ENCODE measurements at places on chromosomes 2 and 18. TPM values are rescaled to one million over a fixed set of nuclear protein-coding genes. Genes with fewer than 3 reads are reported as not detected.

DNA sequence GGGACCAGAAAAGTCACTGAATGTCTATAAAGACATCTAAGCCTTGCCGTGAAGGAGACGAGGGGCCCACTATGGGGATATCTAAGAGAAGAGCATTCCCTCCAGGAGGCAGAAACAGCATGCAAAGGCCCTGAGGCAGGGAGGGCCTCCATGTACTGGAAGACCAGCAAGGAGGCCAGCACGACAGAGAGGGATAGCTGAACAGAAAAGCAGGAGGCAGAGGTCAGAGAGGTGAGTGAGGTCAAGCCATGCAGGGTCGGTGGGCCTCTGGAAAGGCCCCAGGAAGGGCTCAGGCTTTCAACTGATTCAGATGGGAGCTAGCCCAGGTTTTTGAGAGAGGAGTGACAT, 5.7 kb downstream of the TRABD2A start:
- DNase-seq, result no peak

- DNase-seq, result no peak
Measured at GRCh38 chr18:62418258-62418657, 93.1 kb downstream of the TNFRSF11A start.

DNA sequence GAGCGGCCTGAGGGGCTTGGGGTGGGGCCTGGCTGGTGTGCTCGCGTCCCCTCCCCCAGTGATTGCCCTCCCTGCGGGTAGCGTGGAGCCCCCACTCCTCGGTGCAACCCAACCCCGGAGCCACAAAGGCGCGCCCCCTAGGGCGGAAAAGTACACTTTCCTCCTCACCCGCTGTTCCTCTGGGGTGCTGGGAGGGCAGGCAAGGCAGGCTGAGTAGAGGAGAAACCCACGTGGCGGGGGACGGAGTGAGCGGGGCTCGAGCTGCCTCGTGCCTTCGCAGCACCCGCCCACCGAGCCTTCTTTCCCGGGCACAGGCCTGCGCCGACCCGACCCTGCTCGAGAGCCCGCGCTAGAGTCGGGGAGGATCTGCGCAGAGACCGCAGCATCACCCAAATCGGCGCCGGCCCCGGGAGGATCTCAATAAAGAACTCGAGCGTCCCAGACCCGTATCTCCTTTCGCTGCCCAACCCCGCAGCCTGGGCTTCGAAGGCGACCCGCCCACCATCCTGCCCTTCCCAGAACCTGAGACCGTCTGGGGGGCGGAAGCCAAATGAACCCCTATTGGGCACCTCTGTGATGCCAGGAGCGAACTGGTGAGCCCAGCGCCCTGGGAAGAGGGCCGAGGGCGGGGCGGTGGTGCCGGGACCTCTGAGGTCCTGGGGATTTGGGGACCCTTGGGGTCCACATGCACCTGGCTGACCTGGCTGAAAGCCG, 1.5 kb downstream of the UCN start:
- DNase-seq, result no peak

DNA sequence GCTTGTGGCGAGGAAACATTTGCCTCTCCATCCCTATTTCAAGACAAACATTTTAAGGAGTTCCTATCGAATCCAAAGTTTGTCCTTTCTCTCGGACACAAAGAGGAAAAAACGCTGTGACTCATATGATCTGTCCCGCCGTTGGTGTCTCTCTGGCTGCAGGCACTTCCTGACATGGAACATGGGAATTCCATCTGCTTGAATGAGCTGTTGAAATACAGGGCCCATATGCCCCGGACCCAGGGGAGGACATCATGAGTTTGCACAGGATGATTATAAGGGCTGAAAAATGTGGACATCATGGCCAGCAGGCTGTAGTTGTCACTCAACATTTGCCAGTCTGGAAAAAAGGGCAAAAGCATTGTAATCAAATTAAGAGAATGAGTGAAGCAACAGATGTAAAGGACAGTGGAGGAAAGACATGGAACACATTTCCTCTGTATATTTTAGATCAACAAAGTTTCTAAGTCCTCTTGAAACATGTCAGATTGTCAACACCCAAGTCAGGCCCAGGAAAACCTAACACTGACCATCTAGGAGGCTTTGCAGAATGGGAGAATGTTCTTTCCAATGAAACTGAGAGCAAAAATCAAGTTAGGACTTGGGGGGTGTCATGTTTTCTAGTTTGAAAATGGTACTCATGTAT, 103.2 kb upstream of the SMIM21 start:
- DNase-seq, result no peak

LNPK gene
- 32.1 TPM for polyA plus RNA-seq

All from keratinocyte (primary cell).